Posterior cingulate gyrus (tissue), 11 donors: ENCODE measurements at places on chromosomes 4 and X.

GRCh38 chrX:8591501-8591900 lies 126.9 kb downstream of the VCX3B start:
- DNase-seq = no peak

GRCh38 chr4:15035159-15035558 lies 32.9 kb downstream of the CPEB2 start:
- no peak for DNase-seq

GRCh38 chr4:123593655-123594054 lies 197.1 kb downstream of the SPRY1 start:
- no peak for DNase-seq

- DNase-seq = no peak
These were observed 545.4 kb upstream of the ARX start for GRCh38 chrX:25561190-25561589.

DNA sequence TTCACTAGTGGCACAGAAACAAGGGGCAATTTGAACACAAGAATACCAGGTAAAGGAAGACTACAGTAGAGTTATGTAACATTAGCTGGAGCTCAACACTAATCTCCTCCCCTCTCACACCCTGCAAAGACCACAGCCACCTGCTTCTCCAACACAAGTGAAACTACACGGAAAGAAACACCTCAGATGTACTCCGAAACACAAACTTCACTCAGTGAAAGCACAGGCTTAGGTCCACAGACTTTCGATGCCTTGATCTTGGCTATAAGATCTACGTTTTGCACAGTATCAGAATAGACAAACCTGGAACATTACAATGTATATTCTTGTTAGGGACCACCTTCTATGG lies 7.6 kb downstream of the ACSL1 start:
- no peak for DNase-seq

GRCh38 chr4:23135792-23136645 lies 443.3 kb downstream of the GBA3 start:
- no peak for DNase-seq

GRCh38 chr4:18733961-18734360 lies 712.4 kb upstream of the LCORL start:
- DNase-seq = no peak

GRCh38 chr4:39484582-39485272 lies 25.9 kb downstream of the LIAS start:
- no peak for DNase-seq

- no peak for DNase-seq
These were observed 205.8 kb upstream of the BOD1L1 start for GRCh38 chr4:13833171-13833804.

DNA sequence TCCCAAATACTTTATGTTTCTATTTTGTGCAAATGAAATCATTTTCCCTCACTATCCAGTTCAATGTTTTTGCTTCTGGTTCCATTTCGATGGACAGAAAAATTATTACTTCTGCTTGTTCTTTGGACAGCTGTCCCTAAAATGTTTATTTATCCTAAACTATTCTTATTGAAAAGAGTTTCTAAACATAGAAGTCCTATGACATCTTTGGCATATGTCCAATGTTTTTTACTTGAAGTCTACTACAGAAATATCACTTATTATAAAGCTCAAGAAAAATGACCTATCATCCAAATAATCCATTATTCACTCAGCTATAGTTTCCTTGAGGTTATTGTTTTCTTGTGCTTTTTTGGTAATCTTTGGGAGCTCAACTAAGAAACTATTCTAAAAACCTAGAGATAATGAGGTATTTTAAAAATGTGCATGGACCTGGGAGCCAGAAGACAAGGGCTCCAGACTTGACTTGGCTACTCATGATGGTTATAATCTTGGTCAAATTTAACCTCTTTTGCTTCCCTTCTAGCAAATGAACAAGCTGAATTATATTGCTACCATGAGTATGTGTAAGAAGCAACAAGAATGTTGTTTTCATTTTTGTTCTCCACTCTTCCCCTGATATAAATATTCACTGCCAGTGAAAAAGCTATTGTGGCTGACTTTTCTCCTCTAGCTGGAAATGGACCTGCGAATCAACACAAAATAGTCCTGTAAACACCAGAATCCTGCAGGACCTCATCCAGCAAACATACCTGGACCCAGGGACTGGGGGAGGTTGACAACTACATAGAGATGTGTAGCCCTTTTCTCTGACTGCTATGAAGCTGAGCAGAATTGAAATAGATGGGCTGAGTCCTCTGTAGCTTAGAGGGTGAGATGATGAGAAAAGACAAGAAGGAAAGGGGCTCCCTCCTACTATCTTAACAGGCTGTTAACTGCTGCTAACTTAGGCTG lies 137.4 kb downstream of the FRYL start:
- no peak for DNase-seq

GRCh38 chr4:150769248-150769647 lies 187.3 kb downstream of the MAB21L2 start:
- DNase-seq = no peak

DNA sequence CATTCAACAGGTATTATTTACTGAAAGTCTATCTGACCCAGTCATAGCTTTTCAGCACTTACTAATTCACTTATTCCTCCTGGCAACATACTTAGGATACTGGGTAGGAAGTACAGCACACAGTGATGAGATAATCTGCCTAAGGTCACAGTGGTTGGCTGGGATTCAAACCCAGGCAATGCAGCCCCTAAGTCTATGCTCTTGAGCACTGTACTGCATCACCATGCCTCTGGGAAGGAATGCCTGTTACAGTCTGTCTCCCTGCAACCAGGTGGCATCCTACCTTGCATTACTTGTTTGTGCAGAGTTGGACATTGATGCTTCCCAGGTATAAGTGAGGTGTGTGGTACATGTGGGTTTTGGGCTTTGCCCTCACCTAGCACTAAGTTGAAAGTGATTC lies 21.5 kb upstream of the LRAT start:
- DNase-seq = no peak

DNA sequence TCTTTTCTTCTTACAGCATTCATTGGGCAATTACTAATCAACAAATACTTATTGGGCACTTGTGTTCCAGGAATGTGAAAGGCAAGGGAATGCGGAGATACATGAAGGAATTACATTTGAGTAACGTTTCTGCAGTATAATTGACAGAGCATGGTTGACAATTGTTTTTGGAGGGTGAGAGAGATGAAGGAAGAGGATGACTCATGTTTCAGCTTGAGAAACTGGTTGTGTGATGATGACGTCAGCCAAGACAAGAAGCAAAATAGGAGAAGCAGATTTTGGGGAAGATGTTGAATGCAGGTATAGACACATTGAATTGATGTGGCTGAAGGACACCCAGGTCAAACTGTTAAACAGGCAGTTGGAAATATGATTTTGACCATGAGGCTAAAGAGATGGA lies 8.0 kb upstream of the CPEB2 start:
- DNase-seq = no peak

GRCh38 chrX:129706400-129707072 lies 32.2 kb upstream of the XPNPEP2 start:
- DNase-seq = peak; percentile 63

DNA sequence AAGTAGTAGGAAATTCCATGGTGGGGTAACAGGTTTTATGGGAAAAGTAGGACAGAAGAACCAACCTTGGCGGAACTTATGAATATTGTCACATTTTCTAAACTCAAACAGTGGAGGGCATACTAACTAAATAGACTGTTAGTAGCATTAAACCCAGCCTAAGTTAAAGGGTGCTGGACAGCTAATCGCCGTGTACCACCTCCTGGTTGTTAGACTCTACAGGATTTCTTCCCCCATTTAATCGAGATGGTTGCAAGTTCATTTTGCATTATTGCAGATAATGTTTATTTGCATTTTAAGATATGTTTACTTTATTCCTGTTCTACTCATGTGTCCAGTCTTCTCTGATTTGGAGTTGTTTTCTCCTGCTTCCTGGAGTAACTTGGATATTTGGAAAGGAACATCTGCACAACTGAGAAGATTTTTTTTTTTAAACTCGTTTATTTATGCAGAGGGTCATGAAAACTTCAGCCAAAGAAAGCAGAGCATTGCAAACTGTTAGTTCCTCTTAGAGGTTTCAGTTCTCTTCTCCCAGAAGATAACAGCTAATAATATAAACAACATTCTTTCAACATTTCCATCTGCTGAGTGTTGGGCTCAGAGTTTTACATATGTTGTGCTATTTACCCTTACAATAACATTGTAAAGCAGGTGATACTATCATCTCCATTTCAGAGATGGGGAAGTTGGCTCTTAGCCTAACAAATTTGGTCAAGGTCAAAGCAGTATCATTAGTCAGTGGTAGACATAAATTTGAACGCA lies 51.5 kb upstream of the TBC1D9 start:
- DNase-seq = no peak

- DNase-seq = no peak
These were observed 42.4 kb downstream of the DCUN1D4 start for GRCh38 chr4:51885363-51885762.

- no peak for DNase-seq
These were observed 90.3 kb downstream of the ARX start for GRCh38 chrX:24925430-24925829.

- DNase-seq = peak; percentile 82
These were observed 15.0 kb downstream of the BRCC3 start for GRCh38 chrX:155086202-155086840.

- no peak for DNase-seq
These were observed 2.4 kb downstream of the RNF175 start for GRCh38 chr4:153757407-153757806.

DNA sequence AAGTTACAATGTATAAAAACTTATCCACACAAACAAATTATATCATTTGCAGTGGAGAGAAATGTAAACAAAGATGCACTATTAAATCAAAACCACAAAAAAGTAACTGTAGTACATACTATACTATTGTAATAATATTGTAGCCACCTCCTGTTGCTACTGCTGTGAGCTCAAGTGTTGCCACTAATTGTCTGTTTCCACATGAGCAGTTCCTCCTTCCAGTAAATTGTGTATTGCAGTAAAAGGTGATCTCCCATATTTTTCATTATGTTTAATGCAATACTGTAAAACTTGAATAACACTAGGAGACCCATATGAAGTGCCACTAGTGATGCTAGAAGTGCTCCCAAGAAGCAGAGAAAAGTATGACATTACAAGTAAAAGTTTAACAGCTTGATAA lies 11.7 kb downstream of the LIN54 start:
- DNase-seq = no peak

DNA sequence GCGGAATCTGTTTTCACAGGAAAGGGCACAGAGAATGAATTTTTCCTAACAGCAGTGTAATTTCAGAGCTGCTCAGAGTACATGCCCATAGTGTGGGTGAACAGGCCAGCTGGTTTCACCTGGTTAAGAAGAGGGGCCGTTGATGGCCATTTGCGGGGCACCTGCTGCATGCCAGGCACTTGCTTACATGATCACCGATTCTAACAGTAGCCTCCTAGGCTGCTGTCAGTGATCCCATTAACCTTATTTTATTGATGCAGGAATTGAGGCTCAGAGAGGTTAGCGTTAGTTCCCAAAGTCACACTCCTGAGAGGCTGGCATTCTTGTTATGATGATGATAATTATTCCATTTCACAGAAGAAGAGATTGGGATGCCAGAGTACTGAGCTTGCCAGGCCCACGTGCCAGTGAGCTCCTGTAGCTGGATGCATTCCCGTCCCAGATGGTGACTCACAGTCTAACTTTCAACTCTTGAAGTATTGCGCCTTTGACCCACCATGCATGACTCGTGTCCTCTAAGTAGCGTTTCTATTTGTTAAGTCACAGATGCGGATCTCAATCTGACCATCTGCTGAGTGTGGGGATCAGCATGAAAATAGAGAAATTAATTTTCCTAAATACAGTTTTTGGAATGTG lies 76.5 kb downstream of the PSAPL1 start:
- peak; percentile 60 for DNase-seq

DNA sequence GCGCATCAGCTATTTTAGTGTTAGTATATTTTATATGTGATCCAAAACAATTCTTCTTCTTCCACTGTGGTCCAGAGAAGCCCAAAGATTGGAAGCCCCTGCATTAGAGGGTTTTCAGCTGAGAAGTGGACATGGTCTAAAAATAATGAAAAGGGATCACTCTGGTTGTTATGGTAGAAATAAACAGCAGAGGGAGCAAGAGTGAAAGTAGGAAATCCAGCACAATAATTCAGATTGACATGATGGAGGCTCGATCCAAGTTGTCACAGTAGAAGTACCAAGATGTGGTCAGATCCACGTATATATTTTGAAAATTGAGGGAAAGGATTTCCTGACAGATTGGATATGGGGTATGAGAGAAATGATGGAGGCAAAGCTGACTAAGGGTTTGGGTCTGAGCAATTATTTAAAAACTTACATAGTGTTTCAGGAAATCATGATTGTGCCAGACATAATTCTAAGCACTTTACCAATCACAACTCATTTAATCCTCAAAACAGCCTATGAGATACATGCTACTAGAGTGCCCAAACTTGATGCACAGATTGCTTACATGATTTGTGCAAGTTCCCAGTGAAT lies 17.0 kb upstream of the TMEM144 start:
- no peak for DNase-seq

DNA sequence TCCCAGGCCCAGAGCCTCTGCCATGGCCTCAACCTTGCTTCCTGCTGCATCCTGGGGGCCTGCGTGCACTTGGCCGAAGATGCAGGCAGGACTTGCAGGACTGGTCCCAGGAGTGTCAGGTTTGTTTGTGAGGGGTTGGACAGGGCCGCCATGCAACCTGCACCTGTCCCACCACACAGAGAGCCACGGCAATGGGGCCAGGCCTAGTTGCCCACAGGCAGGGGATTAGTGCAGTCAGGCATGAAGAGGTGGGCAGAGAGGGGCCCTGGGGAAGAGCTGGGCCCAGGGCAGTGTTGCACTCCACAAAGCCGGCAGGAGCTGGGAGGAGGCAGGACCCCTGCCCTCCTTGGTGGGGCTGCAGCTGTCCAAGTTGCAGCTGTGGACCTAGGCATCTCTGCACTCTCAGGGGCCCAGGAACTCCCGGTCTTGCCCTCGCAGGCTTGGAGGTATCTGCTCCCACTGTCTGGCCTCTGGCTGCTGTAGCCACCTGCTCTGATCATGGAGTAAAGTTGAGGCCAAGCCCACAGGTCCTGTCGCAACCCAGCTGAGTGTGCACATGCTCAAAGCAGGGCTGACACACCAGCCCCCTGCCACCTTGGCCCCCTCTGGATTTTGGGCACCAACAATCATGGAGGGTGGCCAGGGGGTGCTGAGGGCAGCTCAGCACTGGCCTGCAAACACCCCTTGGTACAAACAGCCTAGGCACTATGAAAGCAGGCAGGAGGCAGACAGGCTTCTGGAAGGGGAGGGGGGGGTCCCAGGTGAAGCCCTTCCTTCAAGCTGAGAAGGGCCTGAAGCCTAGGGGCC lies 190.4 kb upstream of the PCDH10 start:
- DNase-seq = no peak

DNA sequence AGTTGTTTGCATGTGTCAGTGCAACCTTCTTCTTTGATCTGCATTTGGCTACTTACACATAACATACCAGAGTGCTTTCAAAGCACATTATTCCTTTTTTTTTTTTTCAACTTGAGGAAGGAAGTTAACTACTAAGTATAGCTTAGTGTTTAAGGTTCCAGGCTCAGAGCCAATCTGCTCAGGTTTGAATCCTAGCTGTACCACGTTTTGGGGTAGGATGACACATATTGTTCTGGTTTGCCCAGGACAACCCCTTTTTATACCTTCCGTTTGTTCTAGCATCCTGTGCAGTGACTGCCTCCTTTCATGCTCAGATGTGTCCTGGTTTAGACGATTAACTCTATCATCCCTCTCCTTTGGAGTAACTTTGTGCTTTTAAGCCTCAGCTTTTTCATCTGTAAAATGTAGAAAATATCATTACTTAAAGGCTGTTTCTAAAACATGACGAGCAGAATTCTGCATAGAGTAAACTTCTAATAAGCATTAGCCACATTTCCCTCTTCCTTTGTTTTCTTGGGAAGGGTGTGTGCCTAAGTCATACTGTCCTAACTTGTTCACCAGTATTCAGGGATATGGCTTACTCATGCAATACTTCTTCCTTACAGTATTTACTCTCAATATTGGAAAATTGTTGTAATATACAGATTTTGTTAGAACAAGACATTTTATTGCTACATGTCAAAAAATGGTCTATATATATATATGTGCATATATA lies 281.3 kb downstream of the C4orf33 start:
- no peak for DNase-seq
